ENCODE measurements at places on chromosomes 16 and 17.

GRCh38 chr16:70653406-70653805 is 7.0 kb downstream of the IL34 start:
- DNase-seq = no peak

DNA sequence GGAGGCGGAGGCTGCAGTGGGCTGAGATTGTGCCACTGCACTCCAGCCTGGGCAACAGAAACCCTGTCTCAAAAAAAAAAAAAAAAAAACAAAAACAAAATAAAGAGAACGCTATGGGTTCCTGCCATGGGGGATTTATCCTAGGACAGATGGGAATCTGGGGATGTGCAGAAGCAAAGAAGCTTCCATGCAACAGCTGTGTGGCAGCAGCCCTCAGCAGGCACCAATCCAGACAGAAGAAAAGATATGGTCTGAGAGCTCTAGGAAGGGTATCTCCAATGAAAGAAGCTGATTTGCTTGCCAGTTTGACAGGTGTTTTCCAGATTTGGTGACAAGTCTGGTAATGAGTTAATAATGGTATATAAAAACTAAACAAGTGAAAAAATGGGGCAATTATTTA is 11.6 kb downstream of the MYO19 start:
- no peak for DNase-seq

DNA sequence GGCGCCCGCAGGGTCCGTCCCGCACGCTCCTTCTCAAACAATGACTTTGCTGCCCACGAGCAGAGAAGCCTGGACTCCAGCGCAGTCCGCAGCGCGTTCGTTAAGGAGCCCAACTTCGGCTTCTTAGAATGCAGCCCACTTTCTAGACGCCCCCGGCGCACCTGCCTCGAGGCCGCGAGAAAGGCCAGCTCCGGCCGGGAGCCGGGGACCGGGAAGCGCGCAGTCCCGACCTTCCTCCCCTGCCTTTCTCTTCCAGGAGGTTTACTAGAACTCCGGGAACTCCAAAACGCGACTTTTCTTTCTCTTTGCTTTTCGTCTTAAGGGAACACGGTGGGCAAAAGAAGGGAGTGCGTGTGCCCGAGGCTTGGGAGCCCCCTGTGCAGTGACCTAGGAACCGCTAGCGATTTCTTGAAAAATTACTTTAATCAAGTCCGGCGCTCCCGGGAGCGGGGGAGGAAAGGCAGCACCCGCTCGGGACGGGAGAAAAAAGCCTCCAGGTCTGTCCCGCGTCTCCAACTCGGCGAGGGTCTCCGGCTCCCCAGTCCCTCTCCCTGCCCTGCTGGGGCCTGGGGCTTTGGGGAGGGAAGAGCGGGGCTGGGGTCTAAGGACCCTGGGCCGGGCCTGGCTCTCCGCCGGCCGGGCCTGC is 2.6 kb downstream of the HNF1B start:
- peak; percentile 38 for DNase-seq

DNA sequence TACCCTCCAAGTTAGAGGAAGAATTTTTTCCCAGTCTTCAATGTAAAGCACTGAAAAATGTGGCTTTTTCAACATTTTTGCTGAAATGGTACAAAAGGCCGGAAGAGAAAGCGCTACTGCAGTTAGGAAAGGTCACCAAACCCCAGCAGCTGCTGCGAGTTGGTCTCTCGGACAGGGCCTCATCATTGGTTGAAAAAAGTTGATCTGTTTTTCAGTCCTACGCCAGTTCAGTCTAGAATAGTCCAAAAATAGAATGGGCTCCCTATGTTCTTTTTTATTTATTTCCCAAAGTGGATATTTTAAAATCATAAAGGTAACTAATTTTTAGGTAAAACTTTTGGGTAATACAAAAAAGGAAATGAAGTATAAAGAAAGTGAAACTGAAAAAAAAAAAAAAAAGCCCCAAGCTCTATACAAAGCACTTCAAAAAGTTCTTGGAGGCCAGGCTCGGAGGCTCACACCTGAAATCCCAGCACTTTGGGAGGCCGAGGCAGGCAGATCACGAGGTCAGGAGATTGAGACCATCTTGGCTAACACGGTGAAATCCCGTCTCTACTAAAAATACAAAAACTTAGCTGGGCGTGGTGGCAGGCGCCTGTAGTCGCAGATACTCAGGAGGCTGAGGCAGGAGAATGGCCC is 17.4 kb downstream of the ADAP2 start:
- no peak for DNase-seq

- no peak for DNase-seq
These were observed 51.2 kb upstream of the TOB1 start for GRCh38 chr17:50917418-50917743.

DNA sequence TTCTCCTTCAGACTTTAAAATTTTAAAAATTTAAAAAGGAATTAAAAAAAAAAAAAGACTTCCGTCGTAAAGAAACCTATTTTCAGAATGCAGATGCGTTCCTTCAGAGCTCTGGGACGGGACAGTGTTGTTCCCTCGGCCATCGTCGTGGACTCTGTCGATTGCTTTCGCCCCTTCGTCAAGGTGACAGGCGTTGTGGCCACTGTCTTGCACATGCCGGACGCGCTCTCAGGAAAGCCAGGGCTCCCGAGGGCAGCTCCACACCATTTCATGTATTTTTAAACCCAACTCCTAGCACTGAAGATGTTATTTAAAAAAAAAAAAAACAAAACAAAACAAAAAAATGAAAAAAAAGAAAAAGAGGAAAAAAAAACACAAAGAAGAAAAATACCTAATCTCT is 22.3 kb downstream of the TMC6 start:
- DNase-seq = no peak

- DNase-seq = no peak
These were observed 5.5 kb downstream of the TMEM204 start for GRCh38 chr16:1538804-1539520.

DNA sequence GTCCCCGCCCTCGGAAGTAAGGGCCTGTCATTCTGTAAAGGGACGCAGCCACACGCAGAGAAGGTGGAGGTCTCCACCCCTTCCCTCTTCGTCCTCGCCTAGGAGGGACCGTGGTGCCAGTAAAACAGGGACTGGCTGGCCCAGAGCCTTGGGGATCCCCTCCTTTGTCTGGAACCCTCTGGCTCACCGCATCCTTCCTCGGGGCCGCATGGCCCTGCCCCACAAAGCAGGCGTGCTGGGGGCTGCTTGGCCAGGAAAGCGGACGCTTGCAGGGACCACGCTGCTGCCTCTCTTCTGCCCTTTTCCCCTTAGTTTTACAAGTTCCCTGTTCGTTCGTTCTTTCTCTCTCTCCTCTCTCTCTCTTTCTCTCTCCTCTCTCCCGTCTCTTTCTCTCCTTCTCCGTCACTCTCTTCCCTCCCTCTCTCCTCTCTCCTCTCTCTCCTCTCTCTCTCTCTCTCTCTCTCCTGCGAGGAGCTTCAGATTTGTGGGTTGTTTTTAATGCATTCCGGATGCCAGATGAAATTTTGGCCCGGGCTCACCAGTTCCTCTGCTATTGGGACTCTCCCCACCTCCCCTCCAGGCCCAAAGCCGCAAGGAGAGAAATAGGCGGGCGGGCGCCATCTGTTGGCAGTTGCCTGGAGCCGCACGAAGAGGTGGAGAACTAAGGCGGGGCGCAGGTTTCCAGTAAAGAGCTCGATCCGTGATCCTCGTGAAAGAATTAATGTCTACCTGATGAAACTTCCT is 35.1 kb upstream of the CDRT4 start:
- peak; percentile 74 for DNase-seq

DNA sequence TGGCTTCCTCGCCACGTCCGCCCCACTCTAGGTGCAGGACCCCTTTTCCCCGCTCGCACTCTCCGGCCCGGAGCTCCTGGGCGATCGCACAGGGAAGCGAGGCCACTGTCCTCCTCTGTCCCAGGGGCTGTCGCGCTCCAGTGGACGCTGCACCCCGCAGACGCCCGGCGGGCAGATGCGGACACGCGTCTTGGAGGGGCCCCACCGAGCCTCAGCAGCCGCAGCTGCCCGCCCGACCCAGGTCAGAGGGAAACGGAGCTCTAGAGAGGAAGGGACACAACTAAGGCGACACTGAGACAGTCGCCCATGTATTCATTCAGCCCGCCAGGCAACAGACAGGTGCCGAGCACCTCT is 726 bp upstream of the SLC13A5 start:
- no peak for DNase-seq

DNA sequence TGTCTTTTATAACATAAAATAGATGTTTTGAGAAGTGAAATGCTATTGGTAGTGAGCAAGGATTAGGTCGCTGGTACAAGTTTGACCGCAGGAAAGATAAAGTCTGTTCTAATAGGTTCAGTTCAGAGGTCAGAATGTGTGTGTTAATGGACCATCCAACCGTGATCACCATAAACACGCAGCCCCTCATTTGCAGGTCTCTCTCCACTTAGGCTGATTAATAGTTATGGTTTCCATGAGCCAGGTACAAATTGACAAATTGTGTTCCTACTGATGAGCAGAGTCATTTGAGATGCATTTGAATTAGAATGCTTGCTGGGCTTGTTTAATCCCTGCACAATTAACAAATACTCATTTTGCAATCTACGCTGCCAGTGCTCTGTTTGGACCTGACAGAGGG is 318.1 kb upstream of the GOT2 start:
- DNase-seq = no peak

DNA sequence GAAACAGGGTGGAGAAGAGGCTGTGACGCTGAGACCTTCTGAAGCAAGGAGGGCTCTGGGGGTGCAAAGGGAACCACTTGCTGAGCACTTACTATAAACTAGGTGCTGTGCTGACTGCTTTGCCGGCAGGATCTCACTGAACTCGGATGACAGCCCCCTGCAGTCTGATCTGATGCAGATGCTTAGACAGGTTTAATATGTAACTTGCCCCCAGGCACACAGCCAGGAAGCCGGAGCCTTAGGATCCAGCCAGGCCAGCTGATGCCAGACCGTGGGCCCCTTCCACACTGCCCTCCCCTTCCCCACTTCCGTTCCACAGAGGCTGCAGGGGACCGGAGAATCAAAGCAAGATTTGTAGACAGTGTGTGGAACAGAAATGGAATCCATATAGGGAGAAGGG is 23.1 kb downstream of the SPACA3 start:
- no peak for DNase-seq

- peak; percentile 53 for DNase-seq
These were observed 87.8 kb upstream of the NOL11 start for GRCh38 chr17:67629971-67630320.

DNA sequence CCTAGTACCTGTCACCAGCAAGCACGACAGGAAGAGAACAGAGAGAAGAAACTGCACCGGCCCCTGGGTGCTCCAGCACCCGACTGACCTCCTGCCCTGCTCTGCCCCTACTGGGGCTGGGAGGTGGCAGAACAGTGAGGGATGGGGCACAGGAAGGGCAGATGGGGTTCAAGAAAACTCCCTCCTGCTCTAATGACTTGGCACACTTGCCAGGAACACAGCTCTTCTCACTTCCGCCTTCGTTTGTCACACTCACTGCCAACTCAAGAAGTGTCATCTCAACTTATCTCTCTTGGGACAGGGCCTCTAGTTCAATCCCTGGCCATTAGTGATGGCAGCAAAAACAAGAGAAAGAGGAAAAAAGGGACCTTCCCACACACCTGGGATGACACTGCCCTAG is 42.7 kb upstream of the ICAM2 start:
- DNase-seq = no peak

DNA sequence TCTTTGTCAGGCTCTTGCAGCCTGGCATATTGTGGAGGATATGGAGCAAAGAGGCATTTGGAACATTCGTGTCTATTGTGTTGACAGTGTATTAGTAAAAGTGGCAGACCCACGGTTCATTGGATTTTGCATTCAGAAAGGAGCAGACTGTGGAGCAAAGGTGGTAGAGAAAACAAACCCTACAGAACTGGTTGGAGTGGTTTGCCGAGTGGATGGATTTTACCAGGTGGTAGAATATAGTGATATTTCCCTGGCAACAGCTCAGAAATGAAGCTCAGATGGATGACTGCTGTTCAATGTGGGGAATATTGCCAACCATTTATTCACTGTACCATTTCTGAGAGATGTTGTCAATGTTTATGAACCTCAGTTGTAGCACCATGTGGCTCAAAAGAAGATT is 44.5 kb downstream of the EFCAB13 start:
- no peak for DNase-seq

DNA sequence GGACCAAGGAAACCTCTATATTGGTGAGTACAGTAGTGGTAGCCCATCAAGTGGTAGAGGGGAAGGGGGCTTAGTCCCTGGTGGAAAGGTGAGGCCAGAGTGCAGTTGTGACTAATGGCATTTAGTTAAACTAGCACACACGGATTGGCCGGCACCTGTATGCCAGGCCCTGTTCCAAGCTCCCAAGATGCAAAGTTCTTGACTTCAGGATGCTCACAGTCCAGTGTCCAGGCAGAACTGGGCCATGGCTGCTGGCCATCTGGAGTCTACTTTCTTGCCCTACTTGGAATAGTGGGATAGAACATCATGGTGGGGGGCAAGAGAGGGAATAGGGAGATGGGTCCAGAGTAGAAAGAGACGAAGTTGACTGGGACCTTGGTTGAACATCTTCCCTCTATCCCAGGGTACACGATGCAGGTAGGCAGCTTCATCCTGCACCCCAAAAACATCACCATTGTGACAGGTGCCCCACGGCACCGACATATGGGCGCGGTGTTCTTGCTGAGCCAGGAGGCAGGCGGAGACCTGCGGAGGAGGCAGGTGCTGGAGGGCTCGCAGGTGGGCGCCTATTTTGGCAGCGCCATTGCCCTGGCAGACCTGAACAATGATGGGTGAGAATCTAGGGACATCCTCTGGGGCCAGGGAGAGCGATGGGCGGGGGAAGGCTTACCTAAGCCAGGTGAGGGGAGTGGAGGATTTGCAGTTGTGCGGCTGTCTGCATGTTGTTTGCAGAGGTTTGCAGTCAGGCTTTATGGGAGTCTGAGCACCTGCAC is 15.2 kb downstream of the ITGA3 start:
- DNase-seq = no peak

- peak; percentile 13 for DNase-seq
These were observed 29.1 kb upstream of the MED13 start for GRCh38 chr17:62094175-62094574.

DNA sequence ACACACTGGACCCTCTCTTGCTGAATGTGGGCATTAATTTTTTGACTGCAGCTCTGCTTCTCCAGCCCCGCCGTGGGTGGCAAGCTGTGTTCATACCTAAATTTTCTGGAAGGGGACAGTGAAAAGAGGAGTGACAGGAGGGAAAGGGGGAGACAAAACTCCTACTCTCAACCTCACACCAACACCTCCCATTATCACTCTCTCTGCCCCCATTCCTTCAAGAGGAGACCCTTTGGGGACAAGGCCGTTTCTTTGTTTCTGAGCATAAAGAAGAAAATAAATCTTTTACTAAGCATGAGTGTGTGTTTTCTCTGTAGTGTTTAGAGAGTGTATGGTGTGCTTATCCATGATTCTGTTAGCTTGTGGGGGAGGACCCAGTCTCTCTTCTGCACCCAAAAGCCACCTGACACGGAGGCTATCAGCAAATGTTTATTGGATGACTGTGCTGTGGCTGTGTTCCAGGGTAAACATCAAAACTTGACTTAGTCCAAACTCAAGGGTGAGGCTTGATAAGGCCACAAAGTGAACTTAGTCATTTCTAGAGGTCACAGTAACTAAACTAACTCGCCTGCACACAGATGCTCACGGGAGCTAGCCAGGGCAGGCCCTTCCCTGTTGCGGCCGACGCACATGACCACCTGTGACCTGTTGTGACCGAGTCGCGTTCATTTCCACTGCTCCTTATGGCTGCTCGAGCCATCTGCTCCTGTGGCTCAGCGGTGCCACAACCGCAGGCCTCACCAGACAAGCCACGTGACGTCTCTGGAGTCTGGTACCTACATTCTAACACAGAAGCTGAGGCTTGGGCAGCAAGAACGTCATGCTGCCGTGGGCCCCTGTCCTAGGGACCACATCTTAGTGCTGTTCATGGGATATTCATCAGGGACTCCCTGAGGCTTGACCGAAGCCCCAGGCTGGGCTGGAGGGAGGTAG is 9.8 kb upstream of the MED11 start:
- DNase-seq = peak; percentile 83

GRCh38 chr16:2079311-2079800 is 31.6 kb downstream of the TSC2 start:
- no peak for DNase-seq
